ENCODE measurements at places on chromosomes 12 and 14.

DNA sequence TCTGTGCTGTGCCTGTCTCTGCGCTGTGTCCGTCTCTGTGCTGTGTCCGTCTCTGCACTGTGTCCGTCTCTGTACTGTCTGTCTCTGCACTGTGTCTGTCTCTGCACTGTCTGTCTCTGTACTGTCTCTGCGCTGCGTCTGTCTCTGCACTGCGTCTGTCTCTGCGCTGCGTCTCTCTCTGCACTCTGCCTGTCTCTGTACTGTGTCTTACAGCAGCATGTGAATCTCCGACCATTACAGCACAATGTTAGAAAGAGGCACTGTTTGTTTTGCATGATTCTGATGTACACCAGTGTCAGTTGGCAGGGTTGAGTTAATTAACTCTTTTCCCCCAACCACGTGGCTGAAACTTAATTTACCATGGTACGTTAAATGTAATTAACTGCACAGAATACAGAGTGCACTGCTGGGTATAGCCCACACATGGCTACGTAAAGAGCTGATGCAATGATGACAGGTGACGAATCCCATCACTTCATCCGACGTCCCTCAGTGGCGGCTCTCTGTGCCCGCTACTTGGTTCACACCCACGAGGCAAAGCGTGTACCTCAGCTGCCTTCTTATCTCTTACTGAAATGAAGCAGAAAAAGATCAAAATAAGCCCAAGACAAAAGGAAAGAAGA is 127.7 kb upstream of the SFSWAP start:
- DNase-seq = no peak

- DNase-seq = no peak
Observed at GRCh38 chr12:112178796-112179195, 53.4 kb downstream of the TRAFD1 start.

DNA sequence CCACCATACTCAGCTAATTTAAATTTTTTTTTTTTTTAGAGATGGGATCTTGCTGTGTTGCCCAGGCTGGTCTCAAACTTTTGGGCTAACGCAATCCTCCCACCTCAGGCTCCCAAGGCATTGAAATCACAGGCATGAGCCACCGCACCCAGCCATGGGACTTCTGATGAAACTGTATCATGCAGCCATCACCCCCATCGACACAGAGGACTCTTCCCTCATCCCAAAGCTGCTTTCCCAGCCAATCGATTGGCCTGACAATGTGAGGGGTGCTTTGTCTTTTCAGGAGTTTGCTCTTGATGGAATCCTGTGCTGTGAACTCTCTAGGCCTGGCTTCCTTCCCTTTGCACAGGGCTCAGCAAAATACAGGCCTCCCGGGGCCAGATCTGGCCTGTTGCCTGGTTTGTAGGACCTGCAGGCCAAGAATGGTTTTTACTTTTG is 59.6 kb upstream of the NCOR2 start:
- peak; percentile 42 for DNase-seq

- no peak for DNase-seq
Observed at GRCh38 chr14:59202031-59202430, 13.6 kb downstream of the DAAM1 start.

GRCh38 chr12:113469949-113470743 is 1.5 kb downstream of the LHX5 start:
- DNase-seq = no peak

GRCh38 chr14:78534141-78534540 is 364.0 kb downstream of the NRXN3 start:
- DNase-seq = no peak

GRCh38 chr14:36658123-36659009 is 3.3 kb upstream of the PAX9 start:
- DNase-seq = no peak

GRCh38 chr14:53529519-53529918 is 376.4 kb upstream of the DDHD1 start:
- no peak for DNase-seq

DNA sequence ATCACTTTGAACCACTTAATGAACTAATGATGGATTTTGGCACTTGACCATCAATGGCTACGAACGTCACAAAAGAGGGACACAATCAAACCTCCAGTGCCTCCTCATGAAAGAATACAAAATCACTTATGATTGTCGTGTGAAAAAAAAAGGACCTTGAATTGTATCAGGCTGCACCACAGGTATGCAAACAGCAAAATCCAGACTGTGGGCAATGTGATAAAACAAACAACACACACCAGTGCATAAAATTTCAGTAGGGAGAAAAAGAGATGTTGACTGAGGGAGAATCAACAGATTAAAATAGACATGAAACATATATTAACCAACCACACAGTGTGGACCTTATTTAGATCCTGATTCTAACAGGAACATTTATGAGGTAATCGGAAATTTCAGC is 2.6 kb downstream of the TSPAN8 start:
- DNase-seq = no peak

GRCh38 chr14:99658218-99658845 is 13.4 kb downstream of the HHIPL1 start:
- DNase-seq = no peak

- no peak for DNase-seq
Observed at GRCh38 chr14:76940021-76940760, 88.3 kb downstream of the IRF2BPL start.

DNA sequence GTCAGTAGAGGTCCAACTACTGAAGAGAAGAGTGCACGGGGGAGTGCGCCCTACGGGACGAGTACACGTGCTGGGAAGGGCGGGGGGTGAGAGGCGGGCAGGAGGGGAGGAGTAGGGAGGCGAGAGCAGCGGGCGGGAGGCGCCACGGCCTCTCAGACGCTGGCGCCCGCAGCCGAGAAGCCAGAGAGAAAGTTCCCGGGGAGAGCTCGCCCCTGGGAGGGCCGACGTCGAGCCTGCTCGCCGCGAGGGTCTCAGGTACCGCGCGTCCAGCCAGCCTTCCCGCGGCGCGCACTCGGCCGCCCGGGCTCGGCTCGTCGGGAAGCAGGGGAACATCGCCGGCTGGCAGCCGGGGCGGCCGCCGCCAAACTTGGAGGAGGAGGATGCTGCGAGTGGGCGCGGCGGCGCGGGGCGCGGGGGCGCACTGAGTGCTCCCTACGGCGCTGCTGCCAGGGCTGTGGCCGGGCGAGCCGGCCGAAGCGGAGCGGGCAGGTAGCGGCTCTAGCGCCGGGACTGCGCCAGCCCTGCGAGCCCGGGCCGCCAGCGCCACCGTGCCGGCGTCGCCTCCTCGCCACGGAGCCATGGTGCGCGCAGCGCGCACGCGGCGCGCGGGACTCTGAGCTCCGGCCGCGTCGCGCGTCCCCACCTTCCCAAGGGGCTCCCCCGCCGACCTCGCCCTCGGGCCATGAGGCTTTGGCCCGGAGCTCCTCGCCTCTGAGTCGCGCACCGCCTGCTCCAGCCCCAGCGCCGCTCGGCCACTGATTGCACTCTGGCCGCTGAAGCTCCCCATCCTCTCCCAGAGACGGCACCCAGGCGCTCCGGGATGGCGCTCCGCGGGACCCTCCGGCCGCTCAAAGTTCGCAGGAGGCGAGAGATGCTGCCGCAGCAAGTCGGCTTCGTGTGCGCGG is at the start of gene SLC24A4:
Gene SLC24A4, plus strand, starts transcription at position 155 of the 905 bp plus-strand sequence. Its CDS starts 666 bp downstream, at position 821.
- DNase-seq = no peak

- DNase-seq = no peak
Observed at GRCh38 chr12:46108721-46109120, 118.3 kb upstream of the SCAF11 start.

DNA sequence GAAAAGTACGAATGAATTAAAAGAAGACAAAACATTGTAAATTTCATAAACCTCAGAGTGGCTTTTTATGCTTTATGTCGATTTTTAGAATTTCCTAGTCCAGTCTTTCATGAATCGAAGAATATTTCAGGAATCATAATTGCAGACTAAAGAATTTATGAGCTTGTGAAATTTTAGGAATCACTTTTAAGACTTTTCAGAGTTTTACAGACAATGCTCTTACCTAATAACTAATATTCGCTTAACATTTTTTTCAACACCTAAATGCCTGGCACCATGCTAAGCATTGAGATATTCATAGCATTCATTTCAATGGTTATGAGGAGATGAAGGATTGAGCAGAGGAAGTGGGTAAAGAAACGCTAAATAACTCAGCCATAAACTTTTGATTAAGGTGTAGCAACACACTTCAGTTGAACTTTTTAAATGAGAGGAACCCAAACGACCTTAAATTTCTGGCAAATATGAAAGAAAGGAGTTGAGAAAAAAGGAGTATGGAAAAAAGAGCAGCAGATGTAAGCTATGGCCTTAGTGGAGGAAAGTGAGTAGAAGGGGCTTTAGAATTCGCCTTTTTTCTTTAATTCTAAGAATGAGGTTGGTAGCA is 739 bp upstream of the USP44 start:
- DNase-seq = no peak

GRCh38 chr12:7197841-7198240 is 8.4 kb downstream of the PEX5 start:
- no peak for DNase-seq

DNA sequence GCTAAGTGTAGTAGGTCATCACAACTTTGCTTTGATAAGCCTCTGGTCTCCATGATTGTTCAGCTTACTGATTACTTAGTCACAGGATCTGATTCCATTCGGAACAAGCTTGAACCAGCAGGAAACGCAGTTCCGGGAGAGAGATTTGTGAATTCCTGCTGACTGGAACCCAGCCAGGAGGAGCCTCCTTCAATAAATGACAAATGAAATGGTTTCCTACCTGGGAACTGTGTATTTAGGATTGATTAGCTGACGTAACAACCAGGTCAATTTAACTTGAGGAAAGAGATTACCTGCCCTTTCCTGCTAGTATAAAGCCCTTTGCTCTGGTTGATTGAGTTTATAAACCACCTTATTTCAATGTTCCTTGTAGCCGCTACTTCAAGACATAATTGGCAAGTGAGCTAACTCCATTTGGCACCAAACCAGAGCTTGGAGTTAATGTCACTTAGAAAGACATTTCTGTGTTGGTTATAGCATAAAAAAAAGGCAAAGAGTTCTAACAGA is 35.1 kb upstream of the KCNH3 start:
- DNase-seq = no peak

GRCh38 chr12:54590978-54591591 is 2.6 kb upstream of the PPP1R1A start:
- no peak for DNase-seq

- no peak for DNase-seq
Observed at GRCh38 chr14:43853541-43853940, 653.5 kb downstream of the FSCB start.

GRCh38 chr12:57615637-57616036 is 4.4 kb downstream of the ARHGEF25 start:
- DNase-seq = no peak

- DNase-seq = no peak
Observed at GRCh38 chr12:131828671-131829355, 620 bp downstream of the MMP17 start.

GRCh38 chr14:90281756-90282155 is 25.4 kb downstream of the PSMC1 start:
- DNase-seq = no peak

DNA sequence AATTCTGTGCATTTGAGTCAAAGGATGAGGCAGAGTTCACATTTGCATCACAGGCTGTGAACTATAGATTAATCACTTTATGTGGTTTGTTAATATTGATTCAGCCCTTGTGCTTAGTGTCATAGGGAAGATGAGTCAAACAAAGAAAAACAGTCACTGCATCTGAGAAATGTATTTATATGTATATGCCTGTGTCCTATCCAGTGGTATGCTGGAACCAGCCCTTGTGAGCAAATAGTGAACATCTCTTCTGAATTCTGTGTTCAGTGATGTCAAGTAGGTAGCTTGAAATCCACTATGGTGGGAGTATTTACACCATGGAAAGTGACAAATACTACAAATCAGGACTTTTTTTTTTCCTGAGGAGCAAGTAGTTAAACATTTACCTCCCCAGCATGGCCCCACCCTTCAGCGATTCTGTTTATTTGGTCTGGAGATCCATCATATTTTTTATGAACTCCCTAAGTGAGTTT is 128.5 kb downstream of the HMGA2 start:
- no peak for DNase-seq

DNA sequence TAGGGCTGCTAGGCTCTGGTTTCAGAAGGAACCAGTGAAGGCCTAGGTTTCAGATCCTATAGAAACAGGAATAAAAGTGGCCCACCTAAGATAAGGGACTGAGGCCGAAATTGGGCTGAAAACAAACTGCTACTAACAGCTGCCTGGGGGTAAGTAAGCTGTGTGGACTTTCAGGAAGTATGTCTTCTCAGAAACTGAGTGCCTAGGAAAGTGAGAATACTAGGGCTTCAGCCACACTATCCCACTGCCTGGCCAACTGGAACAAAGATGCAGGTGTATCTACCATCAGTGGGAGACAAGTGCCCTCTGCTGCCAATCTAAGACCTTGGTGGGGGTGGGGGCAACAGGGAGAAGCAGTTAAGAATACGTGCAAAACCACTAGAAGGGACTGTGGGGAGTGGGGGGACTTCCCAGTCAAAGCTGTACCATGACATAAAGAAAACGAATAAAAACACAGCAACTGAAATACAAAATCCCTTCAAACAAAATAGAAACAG is 82.5 kb downstream of the MED13L start:
- no peak for DNase-seq

GRCh38 chr14:39957290-39957689 is 525.1 kb upstream of the FBXO33 start:
- no peak for DNase-seq

DNA sequence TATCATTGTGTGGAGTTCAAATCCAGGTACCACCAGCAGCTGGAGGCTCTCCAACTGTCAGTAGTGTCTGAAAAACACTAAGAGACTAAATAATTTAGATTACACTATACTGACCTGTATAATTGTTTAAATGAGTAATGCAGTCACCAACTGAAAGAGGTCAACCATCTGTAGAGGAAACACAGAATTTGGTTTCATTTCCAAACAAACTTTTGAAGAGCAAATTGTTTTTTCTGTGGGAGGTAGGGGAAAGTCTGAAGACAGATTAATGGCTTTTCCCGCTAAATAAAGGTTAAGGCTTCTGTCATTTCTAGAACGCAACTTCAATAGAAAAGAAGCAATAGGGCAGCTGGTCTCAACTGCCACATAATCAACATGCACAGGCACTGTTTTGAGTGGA is 462.6 kb downstream of the PRKD1 start:
- no peak for DNase-seq

GRCh38 chr12:29858270-29858786 is 74.6 kb upstream of the TMTC1 start:
- DNase-seq = peak; percentile 35

DNA sequence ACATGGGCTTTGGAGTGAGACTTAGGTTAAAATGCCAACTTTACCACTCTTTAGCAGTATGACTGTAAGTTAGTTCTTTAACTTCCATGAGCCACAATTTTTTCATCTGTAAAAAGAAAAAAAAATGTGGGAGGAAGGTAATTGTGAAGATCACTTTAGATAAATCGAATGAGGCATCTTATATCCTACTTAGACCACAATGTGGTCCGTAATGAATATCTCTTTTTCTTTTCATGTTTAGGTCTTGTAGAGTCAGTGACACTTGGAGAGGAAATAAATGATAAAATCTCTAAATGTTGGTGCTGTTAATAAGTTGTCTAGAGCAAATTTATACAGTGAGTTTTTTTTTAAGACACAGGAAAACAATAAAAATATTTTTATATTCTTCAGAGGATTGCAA is 34.3 kb downstream of the RGS6 start:
- no peak for DNase-seq

Measured in cerebellar cortex (tissue), 1 donor.